ENCODE measurements at places on chromosomes 3 and 15. TPM values are rescaled to one million over a fixed set of nuclear protein-coding genes. Genes with fewer than 3 reads are reported as not detected.
A peak's percentile ranks its signal among the peaks of the same experiment; 100 is the strongest.

Gene CFAP20DC
- total RNA-seq, result 0.28 TPM

Gene FGF12
- total RNA-seq, result 2.9 TPM

Gene NOX5
- not detected for total RNA-seq

Gene SLC7A14
- 2.8 TPM for total RNA-seq

Gene LRTM1
- total RNA-seq, result not detected

Gene CCDC54
- total RNA-seq, result not detected

Gene CLDN16
- total RNA-seq, result not detected

Gene SLC6A1
- 0.28 TPM for total RNA-seq

Gene PIGZ
- 26.3 TPM for total RNA-seq

Gene PDHB
- total RNA-seq, result 105 TPM

Gene CIDEC
- 5.3 TPM for total RNA-seq

Gene HRG
- not detected for total RNA-seq

DNA sequence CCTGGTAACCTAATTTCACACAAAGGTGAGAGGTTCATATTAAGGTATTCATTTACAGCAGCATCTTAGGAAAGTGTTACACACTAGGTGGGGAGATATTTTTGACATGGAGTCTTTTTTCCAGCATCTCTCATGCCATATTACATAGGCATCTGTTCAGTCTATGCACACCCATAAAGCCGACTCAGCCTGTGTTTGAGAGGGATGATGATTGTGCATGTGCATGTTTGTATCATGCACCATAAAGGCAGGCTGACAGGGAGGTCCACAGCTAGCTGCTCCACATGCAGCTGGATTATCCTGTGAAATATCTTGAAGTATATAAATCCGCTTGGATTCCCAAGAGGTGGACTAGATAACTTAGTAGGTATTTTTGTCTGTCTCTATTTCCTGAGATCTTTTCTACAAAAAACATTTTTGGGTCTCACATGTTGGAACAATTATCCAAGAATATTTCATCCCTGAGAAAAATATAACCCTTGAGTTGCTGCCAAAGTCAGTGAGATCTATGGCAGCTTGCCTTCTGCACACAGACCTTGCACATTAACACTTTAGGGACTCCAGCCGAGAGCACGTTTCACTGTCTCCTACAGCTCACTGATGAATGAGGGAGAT lies 288.4 kb upstream of the DPH6 start:
- no peak for DNase-seq

DNA sequence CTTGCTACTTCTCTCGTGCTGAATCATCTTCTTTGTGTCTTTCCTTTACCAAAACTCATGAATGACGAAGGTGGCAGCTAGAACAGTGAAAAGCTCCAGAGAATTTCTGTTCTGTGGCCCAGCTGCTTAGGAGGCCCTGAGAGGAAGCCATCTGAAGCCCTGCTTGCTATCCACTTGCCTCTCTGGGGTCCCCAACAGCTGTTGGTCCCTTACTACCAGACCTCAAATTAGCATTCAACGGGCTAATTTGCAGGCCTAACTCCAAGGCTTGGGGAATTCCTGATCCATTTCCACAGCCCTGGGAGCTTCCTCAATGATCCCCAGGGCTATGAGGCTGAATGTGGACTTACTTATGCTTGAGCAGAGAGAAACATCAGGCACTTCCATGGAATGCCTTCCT lies 37.5 kb upstream of the FSTL1 start:
- DNase-seq, result no peak

GRCh38 chr15:40240619-40241221 lies 1.9 kb downstream of the PAK6 start:
- peak; percentile 50 for DNase-seq

- no peak for DNase-seq
These were observed 92.0 kb downstream of the GAP43 start for GRCh38 chr3:115715241-115715745.

GRCh38 chr3:141409940-141410241 lies 41.6 kb downstream of the ZBTB38 start:
- DNase-seq, result no peak

DNA sequence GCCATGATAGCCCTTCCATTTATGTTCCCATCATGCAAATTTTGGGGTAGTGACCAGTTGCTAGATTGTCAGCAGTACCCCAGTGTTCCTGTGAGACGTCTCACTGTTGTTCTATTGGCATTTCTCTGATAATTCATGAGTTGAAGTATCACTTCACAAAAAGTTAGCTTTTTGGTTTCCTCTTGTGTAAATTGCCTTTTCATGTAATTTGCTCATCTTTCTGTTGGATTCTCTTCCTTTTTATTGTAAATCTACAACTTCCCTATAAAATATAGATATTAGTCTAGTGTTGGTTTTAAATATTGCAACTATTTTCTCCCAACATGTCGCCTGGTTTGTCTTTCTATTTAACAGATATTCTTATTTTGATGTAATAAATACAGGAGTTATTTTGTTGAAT lies 7.5 kb upstream of the A4GNT start:
- DNase-seq, result no peak

- peak; percentile 46 for DNase-seq
These were observed 2.8 kb downstream of the RRP9 start for GRCh38 chr3:51938780-51939425.

DNA sequence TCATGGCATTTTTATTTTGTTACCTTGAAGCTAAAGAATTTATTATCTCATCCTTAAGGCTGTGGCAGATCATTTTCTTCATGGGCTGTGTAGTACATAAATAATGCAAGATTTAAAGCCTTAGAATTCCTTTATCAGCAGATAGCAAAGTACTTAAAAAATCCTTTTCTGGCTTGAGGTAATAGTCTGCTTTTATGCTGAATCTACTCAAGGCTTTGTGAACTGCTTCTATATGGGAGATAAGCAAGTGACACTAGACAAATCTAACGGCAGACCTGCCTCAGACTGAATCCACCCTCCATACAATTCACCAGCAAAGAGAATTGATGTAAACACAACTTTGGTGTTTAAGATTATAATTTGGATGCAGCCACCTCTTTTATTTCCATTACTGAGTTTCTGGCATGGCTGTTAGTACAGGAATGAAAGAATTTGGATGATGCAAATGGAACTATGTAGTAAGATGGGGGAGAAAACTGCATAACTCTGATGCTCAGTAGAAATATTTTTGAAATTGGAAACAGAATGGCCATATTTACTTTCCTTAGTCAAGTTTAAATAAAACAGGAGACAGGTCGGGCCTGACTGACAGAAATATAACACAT lies 1121.5 kb downstream of the NAALADL2 start:
- no peak for DNase-seq

GRCh38 chr3:143302638-143303171 lies 183.1 kb downstream of the CHST2 start:
- DNase-seq, result no peak

- no peak for DNase-seq
These were observed 236.3 kb downstream of the CNTN4 start for GRCh38 chr3:2334921-2335320.

DNA sequence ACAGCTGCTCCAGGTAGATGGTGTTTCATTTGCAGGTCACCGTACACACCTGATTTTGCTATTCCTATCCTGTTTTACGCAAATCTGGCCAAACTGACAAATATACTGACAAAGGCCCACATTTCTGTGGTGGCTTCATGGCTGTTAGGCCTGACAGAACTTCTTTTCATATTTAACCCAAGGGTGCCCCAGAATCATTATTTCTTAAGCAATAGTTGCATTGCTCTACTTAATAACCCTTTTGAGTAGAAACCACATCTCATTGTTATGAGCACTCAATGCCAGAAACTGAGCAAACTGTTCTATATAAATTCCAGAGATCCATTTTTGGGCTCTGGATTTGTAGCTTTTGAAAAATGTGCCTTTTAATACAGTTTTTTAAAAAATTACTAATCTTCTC lies 19.4 kb downstream of the ASTE1 start:
- no peak for DNase-seq

DNA sequence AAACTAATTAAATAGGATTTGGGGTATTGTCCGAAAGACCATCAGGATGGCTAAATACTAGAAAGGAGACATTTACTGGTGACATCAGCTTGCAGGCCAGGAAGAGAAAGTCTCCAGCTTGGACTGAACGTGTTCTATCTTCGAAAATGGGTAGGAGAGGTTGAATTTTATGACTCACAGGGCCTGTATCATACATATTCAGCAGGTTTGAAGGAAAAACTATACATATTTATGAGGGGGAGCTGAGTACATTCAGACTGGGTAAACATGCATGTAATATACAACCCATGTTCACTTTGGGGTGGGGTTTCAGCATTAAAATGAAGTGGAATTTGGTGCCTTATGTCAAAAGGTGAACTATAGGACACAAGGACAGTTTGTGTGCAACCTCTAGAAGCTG lies 129.3 kb upstream of the CRBN start:
- DNase-seq, result no peak

DNA sequence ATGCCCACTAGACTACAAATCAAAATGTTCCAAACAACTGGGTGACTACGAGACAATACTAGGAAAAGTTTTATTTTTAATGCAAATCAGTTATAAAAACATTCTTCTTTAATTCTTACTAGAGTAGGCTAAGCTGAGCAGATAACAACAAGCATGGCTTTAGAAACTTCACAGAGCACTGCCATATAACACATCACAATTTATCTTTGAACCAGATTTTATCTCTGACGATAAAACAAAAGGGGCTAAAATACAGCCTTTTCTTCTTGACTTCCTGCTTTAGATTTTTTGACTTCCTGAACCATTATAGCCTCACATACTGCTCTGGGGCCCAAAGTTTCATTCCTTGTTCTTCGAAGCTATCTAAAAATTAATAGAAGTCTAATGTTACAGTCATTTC lies 25.9 kb downstream of the TBC1D2B start:
- DNase-seq, result no peak

GRCh38 chr3:13025778-13026518 lies 47.3 kb downstream of the IQSEC1 start:
- DNase-seq, result no peak

DNA sequence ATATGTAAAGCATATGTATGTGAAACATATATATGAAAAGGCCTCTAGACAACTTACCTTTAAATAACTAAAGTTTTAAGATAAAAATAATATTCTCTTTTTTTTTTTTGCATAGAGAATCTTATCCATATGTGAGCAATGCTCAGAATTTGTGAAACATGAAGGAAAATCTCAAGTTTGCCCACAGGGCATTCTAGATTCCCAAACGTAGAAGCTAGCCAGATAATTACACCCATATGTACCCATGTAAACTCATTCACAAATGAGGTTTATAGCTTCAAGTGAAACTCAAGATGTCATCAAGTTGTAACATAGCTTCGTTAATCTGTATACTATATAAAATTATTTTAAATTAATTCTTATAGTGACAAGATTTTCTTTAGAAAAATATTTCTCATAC lies 537.3 kb upstream of the NR2F2 start:
- no peak for DNase-seq

- no peak for DNase-seq
These were observed 79.3 kb downstream of the ATG7 start for GRCh38 chr3:11351451-11351850.

GRCh38 chr15:90441027-90441426 lies 53.0 kb downstream of the IQGAP1 start:
- DNase-seq, result no peak

DNA sequence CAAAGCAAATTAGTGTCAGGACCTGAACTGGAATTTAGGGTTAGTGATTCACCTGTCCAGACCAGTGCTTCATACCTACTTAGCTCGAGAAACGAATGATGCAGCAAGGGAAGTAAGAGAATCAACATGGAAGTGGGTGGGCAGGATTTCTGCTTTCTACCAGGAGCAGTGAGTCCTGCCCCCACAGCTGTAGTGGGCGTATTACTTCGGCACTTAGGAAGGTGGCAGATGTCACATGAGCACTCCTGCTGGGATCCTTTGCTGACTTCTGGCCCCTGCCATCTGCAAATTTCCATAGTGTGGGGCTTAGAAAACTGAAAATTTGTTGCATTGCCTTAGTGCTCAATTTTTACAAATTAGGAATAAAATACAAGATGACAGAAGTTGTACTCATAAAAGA lies 31.2 kb downstream of the RYR3 start:
- DNase-seq, result no peak

- no peak for DNase-seq
These were observed 23.3 kb upstream of the TMOD3 start for GRCh38 chr15:51806123-51806522.

- peak; percentile 79 for DNase-seq
These were observed 19.3 kb upstream of the NRROS start for GRCh38 chr3:196620161-196620604.

DNA sequence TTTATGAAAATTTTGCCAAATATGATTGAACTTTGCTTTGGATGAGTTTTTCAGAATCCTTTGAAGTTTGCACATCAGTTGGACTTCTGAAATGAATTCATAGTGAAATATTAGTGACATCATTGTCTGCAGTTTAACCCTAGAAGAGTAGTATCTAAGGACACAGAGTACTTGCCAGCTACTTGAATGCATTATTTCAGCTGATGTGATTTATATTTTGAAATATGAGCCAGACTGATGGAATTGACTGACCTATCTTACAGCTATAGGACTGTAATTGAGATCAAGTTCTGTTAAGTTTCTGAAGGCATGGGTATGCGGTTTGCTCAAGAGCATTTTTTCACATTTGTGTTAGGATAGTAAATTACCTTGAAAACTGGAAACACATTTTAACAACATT lies 51.2 kb downstream of the LYSMD4 start:
- no peak for DNase-seq

DNA sequence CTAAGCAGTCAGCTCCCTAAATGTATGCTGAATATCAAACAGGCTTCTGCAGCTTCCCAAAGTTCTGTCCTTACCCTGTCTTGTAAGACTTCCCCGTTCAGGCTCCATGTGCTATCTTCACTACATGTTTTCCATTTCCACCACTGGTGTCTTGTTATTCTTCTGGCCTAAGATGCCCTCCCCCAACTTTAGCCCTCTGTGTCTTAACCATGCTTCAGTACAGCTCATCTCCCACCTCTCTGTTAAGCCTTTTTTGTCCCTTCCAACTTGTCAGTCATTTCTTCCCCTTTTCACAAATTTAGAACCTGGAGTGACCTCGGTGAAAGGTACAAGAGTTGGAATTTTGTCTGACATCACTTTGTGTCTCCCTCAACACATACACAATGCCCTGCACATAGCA lies 151.7 kb upstream of the TBL1XR1 start:
- no peak for DNase-seq

DNA sequence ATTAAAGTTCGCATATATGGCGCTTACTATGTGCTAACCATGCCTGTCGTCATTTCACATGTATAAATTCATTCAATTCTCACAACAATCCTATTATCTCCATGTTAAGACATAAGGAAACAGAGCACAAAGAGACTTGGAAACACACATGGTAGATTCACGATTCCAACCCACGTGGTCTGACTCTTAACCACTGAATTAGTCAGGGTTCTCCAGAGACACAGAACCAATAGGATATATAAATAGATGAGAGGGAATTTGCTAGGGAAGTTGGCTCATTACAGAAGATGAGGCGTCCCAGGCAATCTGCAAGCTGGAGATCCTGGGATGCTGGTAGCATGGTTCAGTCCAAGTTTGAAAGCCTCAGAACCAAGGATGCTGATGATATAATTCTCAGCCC lies 765.3 kb downstream of the TBL1XR1 start:
- DNase-seq, result no peak

- DNase-seq, result no peak
These were observed 71.1 kb upstream of the CCNL1 start for GRCh38 chr3:157231071-157231470.
